ENCODE measurements at places on chromosomes 2 and 18. TPM values are rescaled to one million over a fixed set of nuclear protein-coding genes. Genes with fewer than 3 reads are reported as not detected.

The GKN2 gene
- total RNA-seq, result not detected

The SLC14A1 gene
- total RNA-seq, result 8.5 TPM

The AQP12B gene
- not detected for total RNA-seq

The SERPINB10 gene
- total RNA-seq, result not detected

The COA5 gene
- total RNA-seq, result 38.0 TPM

The CDK15 gene
- total RNA-seq, result 2.7 TPM

The COL6A3 gene
- 59.5 TPM for total RNA-seq

The IL18R1 gene
- 14.9 TPM for total RNA-seq

The ESCO1 gene
- 17.8 TPM for total RNA-seq

GRCh38 chr2:112661656-112662305 lies 16.0 kb downstream of the SLC20A1 start:
- peaks cover 4% of the 10 kb centered on the region for H3K36me3 ChIP-seq
- no peaks in the 10 kb centered on the region for H3K27me3 ChIP-seq
- no peak overlapping the region for H3K27ac ChIP-seq

- DNase-seq, result no peak
- H3K27ac ChIP-seq, result no peak overlapping the region
- no peak overlapping the region for H3K4me3 ChIP-seq
- H3K36me3 ChIP-seq, result no peaks in the 10 kb centered on the region
These were observed 82.5 kb upstream of the PKDCC start for GRCh38 chr2:41965173-41965908.

DNA sequence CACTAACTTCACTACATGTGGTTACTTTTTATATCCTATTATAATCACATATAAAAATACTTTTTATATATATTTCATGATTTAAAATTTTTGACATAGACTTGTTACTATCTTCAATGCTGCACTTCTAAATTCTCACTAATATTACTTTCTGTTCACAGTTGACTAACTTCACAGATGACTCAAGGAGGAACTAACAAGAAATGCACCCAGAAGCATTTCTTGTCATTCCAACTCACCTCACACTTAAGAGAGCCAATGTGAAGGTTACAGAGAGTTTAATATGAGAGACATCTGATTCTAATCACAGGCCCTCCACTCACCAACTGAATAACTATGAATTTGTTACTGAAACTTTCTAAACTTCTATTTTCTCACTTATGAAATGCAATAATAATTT lies 399.8 kb upstream of the SLC8A1 start:
- no peaks in the 10 kb centered on the region for H3K27me3 ChIP-seq
- no peak for DNase-seq
- no peak overlapping the region for H3K27ac ChIP-seq
- H3K36me3 ChIP-seq, result no peaks in the 10 kb centered on the region
- H3K4me3 ChIP-seq, result no peak overlapping the region

DNA sequence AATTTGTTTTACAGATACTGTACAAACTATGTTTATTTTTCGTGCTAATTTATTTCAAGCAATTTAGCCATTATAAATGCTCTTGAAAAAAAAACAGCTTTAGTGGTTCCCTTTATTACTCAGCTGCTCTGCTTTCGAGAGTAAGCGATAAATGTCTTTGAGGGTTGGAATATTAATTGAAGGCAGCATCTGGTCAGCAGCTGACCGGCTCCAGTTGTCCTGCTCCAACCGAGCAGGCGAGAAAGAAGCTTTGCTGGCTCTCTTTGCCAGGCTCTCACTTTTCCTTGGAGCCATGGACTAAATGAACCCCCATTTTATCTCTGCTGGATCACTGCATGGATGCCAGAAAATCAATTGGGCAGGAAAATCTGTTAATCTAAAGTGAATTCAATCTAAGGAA lies 147.4 kb downstream of the LNPK start:
- DNase-seq, result no peak
- H3K4me3 ChIP-seq, result no peak overlapping the region
- H3K4me1 ChIP-seq, result no peaks in the 10 kb centered on the region
- no peaks in the 10 kb centered on the region for H3K36me3 ChIP-seq
- no peaks in the 10 kb centered on the region for H3K27me3 ChIP-seq

DNA sequence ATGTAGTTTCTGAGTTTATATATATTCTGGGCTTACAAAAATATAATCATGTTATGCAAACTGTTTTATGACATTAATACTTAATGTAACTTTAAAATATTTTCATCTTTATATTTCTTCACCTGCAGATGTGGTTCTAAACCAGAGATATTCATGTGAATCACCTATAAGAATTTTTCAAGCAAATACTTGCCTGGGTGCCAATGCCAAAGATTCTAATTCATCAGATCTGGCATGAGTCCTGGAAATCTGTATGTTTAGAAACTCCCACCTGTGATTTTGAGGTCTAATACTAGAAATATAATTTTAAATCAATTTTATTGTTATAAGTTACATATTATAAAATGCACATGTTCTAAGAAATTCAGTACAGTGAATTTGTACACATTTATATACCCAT lies 19.9 kb upstream of the DNAH6 start:
- peaks cover 6% of the 10 kb centered on the region for H3K4me1 ChIP-seq
- H3K27me3 ChIP-seq, result no peaks in the 10 kb centered on the region
- DNase-seq, result no peak
- no peaks in the 10 kb centered on the region for H3K36me3 ChIP-seq
- H3K27ac ChIP-seq, result no peak overlapping the region
- no peak overlapping the region for H3K4me3 ChIP-seq

DNA sequence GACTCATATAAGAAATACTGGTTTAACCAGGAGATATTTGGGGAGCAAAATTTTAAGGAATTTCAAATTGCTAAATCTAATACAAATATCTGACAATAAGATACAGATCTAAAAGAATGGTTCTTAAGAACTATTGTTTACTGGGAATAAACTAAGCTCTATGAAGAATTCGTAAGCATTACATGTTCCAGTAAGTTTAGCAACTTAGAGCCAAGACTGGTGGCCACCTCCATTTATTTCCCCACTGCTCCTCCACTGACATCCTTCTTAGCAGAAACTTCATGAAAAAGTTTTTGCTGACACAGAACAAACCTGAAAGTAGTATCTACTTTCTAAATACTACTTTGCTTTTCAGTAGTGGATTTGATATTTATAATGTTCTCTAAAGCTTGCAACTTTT lies 83.0 kb downstream of the ACSL3 start:
- no peaks in the 10 kb centered on the region for H3K4me1 ChIP-seq
- peak overlapping the region; percentile 28 for H3K27ac ChIP-seq
- peaks cover 8% of the 10 kb centered on the region for H3K36me3 ChIP-seq
- no peak overlapping the region for H3K4me3 ChIP-seq
- no peak for DNase-seq

DNA sequence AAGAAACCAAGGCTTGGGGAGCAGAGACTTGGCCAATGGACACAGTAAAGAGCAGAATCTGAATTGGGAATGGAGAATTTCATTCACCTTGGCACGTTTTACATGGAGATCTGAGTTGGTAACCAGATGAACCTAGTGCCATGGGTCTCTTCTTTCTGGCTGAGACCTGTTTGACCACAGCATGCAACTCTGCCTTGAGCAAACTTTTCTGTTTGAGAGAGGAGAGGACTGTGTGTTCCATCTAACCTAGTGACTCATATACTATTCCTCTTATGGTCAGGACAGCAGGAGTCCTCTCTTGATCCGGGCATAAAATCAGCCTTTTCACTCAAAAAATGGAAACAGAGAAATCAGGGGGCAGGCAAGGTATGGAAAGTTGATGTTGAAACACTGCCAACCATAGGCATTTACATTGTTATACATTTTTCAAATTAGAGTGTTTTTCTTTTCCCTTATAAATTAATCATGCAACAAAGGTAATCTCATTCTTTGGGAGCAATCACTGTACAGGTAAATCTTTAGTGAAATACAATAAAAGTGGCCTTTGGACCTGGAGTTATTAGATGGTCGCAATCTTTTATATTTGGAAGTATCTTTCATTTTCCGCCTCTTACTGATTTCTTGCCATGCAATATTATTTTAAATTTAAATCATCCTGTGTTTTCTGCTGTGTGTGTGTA lies 86.7 kb downstream of the NRP2 start:
- no peaks in the 10 kb centered on the region for H3K4me1 ChIP-seq
- H3K27ac ChIP-seq, result no peak overlapping the region
- H3K36me3 ChIP-seq, result no peaks in the 10 kb centered on the region
- DNase-seq, result no peak
- no peaks in the 10 kb centered on the region for H3K27me3 ChIP-seq

DNA sequence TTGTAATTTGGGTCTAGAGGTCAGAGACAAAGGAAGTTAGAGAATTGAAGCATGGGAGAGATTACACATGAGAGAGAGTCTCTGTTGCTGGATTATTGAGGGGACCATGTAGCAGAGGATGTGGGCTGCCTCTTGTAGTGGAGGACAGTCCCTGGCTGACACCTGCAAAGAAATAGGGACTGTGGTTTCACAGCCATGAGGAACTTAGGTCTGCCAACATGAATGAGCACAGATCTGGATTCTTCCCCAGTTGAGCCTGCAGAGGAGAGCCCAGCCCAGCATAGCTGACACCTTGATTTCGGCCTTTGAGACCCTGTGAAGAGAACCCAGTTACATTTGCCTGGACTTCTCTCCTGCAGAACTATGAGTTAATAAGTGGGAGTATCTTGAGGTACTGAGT lies 179.5 kb upstream of the TWIST2 start:
- H3K36me3 ChIP-seq, result no peaks in the 10 kb centered on the region
- no peak overlapping the region for H3K27ac ChIP-seq
- H3K27me3 ChIP-seq, result no peaks in the 10 kb centered on the region

DNA sequence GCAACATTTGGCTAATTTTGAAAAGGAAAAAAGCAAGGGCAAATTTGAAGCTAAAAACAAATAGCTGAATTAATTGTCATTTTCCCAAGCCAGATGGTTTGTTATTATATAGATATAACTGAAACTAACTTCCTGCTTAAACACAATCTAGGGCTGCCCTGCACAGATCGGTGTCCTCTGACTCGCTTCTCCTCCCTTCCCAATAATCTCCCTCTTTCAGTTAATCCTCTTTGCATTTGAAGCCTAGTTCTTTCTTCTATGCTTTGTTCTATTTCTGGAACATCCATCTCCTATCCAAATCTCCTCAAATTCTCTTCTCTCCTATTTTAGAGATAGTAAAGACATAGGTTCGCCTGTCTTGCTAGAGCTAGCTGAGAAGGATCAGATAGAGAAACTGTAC lies 328.1 kb downstream of the SLC8A1 start:
- H3K4me3 ChIP-seq, result no peak overlapping the region
- H3K27ac ChIP-seq, result no peak overlapping the region
- H3K36me3 ChIP-seq, result no peaks in the 10 kb centered on the region
- H3K27me3 ChIP-seq, result no peaks in the 10 kb centered on the region
- no peak for DNase-seq

GRCh38 chr2:209476367-209477208 lies 52.7 kb downstream of the MAP2 start:
- H3K4me3 ChIP-seq, result no peak overlapping the region
- no peak overlapping the region for H3K27ac ChIP-seq
- H3K4me1 ChIP-seq, result no peaks in the 10 kb centered on the region
- H3K36me3 ChIP-seq, result no peaks in the 10 kb centered on the region
- no peak for DNase-seq

GRCh38 chr2:81084101-81084500 lies 779.5 kb upstream of the LRRTM1 start:
- no peaks in the 10 kb centered on the region for H3K4me1 ChIP-seq
- no peak for DNase-seq
- no peaks in the 10 kb centered on the region for H3K36me3 ChIP-seq
- no peaks in the 10 kb centered on the region for H3K27me3 ChIP-seq
- H3K27ac ChIP-seq, result no peak overlapping the region

GRCh38 chr2:64410671-64411070 lies 43.3 kb upstream of the LGALSL start:
- H3K36me3 ChIP-seq, result no peaks in the 10 kb centered on the region
- no peak overlapping the region for H3K4me3 ChIP-seq
- DNase-seq, result no peak

GRCh38 chr2:230975927-230976326 lies 20.0 kb upstream of the SPATA3 start:
- no peak overlapping the region for H3K4me3 ChIP-seq
- H3K36me3 ChIP-seq, result no peaks in the 10 kb centered on the region
- no peaks in the 10 kb centered on the region for H3K4me1 ChIP-seq
- DNase-seq, result no peak

DNA sequence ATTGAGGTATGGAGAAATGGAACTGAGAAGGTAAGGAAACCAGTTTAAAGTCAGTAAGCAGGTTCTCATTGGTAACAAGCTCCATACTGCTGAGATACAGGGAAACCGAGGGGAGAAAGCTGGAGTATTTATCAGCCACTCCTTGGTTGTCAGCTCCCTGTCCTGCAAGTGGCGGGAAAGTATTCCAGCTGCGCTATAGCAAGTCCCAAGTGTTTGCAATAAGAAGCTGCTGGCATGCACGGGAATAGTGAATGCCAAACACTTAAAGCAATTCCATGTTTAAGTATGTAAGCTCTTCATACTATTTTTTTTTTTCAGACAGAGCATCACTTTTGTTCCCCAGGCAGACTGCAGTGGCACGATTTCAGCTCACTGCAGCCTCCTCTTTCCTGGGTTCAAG lies 1601.1 kb downstream of the SUCLG1 start:
- H3K27me3 ChIP-seq, result no peaks in the 10 kb centered on the region
- H3K27ac ChIP-seq, result no peak overlapping the region
- no peak overlapping the region for H3K4me3 ChIP-seq
- no peak for DNase-seq
- no peaks in the 10 kb centered on the region for H3K36me3 ChIP-seq

- peaks cover 54% of the 10 kb centered on the region for H3K36me3 ChIP-seq
- H3K4me3 ChIP-seq, result no peak overlapping the region
- no peak for DNase-seq
- H3K27me3 ChIP-seq, result no peaks in the 10 kb centered on the region
These were observed 58.4 kb downstream of the WDSUB1 start for GRCh38 chr2:159228081-159228581.

GRCh38 chr2:124623560-124623959 lies 598.5 kb downstream of the CNTNAP5 start:
- DNase-seq, result no peak
- no peaks in the 10 kb centered on the region for H3K36me3 ChIP-seq
- H3K27me3 ChIP-seq, result no peaks in the 10 kb centered on the region
- H3K4me3 ChIP-seq, result no peak overlapping the region
- no peaks in the 10 kb centered on the region for H3K4me1 ChIP-seq
- no peak overlapping the region for H3K27ac ChIP-seq

- H3K4me1 ChIP-seq, result peaks cover 7% of the 10 kb centered on the region
- DNase-seq, result no peak
- no peaks in the 10 kb centered on the region for H3K27me3 ChIP-seq
- no peak overlapping the region for H3K27ac ChIP-seq
- no peak overlapping the region for H3K4me3 ChIP-seq
- H3K36me3 ChIP-seq, result no peaks in the 10 kb centered on the region
These were observed 104.7 kb downstream of the KLHL29 start for GRCh38 chr2:23489471-23490322.

GRCh38 chr2:16626497-16626896 lies 39.1 kb downstream of the CYRIA start:
- H3K27me3 ChIP-seq, result no peaks in the 10 kb centered on the region
- no peak for DNase-seq
- H3K4me3 ChIP-seq, result no peak overlapping the region

GRCh38 chr18:10349561-10349960 lies 104.9 kb upstream of the APCDD1 start:
- DNase-seq, result no peak
- H3K27ac ChIP-seq, result no peak overlapping the region
- no peaks in the 10 kb centered on the region for H3K36me3 ChIP-seq
- H3K4me1 ChIP-seq, result no peaks in the 10 kb centered on the region
- no peak overlapping the region for H3K4me3 ChIP-seq
- no peaks in the 10 kb centered on the region for H3K27me3 ChIP-seq

- no peaks in the 10 kb centered on the region for H3K36me3 ChIP-seq
- DNase-seq, result no peak
- no peaks in the 10 kb centered on the region for H3K27me3 ChIP-seq
- no peak overlapping the region for H3K4me3 ChIP-seq
- H3K27ac ChIP-seq, result no peak overlapping the region
These were observed 83.7 kb downstream of the SP3 start for GRCh38 chr2:173881461-173881860.
